ENCODE measurements at places on chromosomes 2 and 18.

GRCh38 chr2:238915196-238915595 is 67.3 kb downstream of the TWIST2 start:
- DNase-seq, result no peak

GRCh38 chr2:233832869-233833311 is 21.4 kb downstream of the HJURP start:
- peak; percentile 62 for DNase-seq

DNA sequence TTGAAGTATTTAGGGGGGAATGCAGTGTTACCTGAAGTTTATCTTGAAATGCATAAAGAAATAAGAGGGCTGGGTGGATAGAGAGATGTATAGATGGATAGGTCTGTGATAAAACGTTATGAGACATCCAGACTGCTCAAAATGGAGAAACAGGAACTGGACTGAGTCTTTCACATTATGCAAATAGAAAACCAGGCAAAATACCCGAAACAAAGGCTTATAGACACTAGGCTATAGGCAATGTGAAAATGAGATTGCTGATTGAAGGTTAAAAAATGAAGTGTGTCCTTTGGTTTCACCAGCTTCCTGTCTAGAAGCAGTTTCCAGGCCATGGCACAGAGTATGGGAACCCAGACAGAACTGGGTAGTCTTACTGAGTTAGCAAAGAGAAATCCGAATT is 24.9 kb upstream of the SLC3A1 start:
- no peak for DNase-seq

GRCh38 chr2:10255189-10256030 is 47.3 kb upstream of the HPCAL1 start:
- no peak for DNase-seq
